ENCODE measurements at places on chromosomes 12 and 14.

DNA sequence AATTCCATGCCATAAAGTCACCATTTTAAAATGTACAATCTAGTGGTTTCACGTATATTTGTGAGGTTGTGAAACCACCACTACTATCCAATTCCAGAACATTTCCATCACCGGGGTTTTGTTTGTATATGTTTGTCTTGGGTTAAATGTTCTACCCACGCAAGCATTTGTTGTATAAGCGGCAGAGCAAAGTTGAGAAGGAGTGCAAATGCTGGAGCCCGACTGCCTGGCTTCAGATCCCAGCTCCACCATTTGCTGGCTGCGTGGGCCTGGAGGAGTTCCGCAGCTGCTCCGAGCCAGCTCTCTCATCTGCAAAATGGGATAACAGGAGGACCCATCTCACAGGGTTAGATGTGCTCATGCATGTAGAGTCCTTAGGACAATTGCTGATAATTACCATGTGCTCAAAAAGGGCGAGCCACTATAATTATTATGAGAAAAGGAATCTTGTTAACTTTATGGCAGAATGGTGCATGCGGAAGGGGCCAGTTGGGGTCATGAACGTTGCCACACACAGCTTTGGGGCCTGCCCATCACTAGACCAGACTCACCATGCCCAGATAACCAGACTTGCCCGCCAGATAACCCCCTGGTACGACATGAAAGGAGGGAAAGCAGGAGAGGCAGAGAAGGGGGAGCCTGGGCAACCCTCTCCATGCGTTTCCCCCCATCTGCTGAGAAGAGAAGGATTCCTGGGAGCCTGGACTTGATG lies 6.4 kb downstream of the ACTN1 start:
- DNase-seq = no peak

DNA sequence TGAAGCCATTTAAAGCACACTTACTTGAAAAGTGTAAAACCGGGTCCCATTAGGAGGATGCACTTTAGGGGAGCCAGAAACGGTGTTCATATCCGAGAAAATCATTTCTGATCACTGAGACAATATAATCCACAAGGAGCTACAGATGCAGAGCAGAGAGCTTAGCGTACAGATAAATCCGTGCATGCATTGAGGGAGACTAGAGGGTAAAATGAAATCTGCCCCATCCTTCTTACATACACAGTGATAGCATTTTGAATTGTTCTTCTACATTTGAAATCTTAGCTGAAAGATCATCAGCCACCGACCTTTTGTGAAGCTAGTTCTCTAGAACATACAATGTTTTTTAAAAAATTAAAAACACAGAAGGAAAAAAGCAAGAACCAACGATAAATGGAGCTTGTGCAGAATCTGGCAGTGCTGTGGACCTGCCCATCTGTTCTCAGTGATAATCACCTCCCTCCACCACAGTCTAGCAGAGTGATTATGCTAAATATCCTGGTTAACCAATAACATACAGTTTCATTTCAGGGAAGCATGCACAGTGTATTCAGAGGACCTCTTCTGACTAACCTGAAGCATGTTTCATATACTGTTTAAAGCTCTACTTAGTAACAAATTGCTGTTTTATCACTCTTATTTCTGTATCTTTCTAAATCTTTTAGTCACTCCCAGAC lies 161.1 kb downstream of the PPFIA2 start:
- DNase-seq = no peak

DNA sequence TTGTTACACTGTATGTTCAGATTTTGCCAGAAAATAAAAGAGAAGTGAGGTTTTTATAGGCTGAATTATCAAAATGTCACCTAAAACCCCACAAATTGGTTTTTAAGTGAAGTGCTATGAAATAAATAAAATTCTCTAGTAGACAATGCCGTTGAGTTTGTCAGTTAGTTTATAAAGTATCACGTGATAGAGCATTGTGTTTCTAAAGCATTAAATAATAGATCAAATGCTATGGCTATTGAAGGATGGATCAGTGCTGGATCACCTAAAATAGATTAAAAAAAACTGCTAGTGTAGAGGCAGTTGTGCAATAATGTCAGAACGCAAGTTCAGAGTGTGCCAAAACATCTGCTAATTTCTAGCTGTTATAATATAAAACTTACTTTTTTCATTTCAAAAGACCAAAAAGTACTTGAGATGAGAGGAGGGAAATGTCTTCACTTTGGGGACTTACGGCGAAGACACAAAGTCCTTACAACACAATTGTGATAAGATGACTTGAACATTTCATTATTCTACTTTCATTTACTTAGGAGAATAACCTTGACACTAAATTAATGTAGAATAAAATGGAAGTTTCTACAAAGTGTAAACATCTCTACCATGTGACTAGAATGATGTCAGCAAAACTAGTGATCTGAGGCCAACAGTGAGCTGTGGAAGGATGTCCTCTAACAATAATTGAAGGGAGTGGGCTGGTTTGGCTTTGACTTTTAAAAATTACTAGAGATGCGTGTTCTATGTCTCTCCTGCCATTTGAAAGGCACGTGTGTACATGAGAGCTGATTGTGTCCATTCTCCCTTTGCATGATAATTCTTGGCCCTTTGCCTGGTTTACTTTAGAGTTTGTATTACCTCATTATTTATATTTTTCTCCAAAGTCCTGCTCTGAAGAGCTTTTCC lies 154.4 kb upstream of the PDE3A start:
- peak; percentile 13 for DNase-seq

- no peak for DNase-seq
Observed at GRCh38 chr14:97571866-97572555, 774.8 kb downstream of the VRK1 start.
